Esophagus mucosa (tissue), 1 donor: ENCODE measurements at places on chromosomes 11 and 22. TPM values are rescaled to one million over a fixed set of nuclear protein-coding genes. Genes with fewer than 3 reads are reported as not detected.

TRIM66 gene
- 11.8 TPM for total RNA-seq

PRODH gene
- total RNA-seq: 4.5 TPM

MIAT gene
- 1.1 TPM for total RNA-seq

OR5D13 gene
- total RNA-seq: not detected
